ENCODE measurements at places on chromosomes 5 and 9. TPM values are rescaled to one million over a fixed set of nuclear protein-coding genes. Genes with fewer than 3 reads are reported as not detected.

GRCh38 chr9:94298949-94299599 lies 29.4 kb downstream of the NUTM2F start:
- DNase-seq, result no peak

DNA sequence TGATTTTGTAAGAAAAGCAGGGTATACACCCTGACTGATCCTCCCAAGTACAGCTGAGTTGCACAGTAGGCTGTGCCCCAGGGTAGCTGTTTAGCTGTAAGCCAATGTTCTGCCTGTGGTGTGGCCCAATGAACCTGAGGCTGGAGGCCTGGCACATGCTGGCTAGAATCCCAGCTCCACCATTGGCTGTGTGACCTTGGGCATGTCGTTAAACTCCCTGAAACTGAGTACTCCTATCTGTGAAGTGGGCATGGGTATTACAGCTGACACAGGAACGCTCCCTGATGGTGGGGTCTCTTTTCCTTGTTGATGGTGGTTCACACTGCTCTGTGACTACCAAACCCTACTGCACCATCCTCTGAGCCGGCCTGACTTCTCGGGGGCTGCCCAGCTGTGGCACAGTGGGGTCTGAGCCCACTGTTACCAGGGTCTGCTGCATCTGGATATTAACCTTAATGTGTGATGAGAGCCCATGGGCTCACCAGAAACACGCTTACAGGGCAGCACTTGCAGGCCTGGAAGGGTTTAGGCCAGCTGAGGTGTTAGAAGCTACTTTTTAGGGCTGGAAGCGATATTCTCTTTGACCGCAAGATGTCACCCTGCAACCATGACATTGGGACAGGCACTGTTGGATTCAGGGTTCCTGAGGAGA lies 7.0 kb upstream of the GADD45G start:
- peak; percentile 51 for DNase-seq

GRCh38 chr9:110728058-110728457 lies 59.5 kb downstream of the MUSK start:
- DNase-seq, result no peak

GRCh38 chr5:3858524-3858923 lies 262.9 kb downstream of the IRX1 start:
- no peak for DNase-seq

Gene TAF11L7
- polyA plus RNA-seq, result not detected

Gene FUT7
- polyA plus RNA-seq, result 0.69 TPM
